ENCODE measurements at places on chromosomes 2 and 18.

DNA sequence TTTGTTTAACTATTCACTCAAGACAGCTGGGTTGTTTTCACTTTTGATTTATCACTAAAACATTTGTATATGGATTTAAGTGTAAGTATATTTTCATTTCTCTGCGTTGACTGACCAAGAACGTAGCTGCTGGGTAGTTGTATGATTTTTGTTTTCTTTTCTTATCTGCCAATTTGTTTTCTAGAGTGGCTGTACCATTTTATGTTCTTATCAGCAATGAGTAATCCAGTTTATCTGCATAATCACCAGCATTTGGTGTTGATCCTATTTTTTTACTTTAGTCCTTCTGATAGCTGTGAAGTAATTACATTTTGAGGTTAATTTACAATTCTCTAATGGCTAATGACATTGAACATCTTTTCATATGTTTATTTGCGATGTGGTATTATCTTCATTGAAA is 1178.4 kb upstream of the TMEFF2 start:
- DNase-seq: no peak

DNA sequence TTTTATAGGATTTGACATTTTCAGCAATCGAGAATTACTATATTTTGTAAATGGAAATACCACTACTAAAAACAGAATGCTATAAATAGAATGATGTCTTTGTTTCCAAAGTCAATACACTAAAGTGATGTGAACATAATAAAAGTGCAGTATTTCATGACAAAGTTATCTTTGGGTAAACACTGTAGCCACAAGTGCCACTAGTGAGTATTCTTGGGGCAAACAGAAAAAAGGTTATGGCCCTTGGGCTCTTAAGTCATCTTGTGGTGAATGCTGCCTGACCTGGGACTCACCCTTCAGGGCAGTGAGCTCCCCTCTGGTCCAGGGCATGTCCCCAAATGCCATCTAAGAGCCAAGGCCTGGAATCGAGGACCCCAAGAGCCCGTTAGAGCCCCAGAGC is 99.2 kb upstream of the KYNU start:
- DNase-seq: no peak

GRCh38 chr18:45330170-45330594 is 285.1 kb upstream of the SLC14A2 start:
- DNase-seq: no peak

- no peak for DNase-seq
These were observed 153.6 kb upstream of the CBLN2 start for GRCh38 chr18:72697706-72698105.

GRCh38 chr2:101200676-101201075 is 49.5 kb upstream of the TBC1D8 start:
- no peak for DNase-seq

DNA sequence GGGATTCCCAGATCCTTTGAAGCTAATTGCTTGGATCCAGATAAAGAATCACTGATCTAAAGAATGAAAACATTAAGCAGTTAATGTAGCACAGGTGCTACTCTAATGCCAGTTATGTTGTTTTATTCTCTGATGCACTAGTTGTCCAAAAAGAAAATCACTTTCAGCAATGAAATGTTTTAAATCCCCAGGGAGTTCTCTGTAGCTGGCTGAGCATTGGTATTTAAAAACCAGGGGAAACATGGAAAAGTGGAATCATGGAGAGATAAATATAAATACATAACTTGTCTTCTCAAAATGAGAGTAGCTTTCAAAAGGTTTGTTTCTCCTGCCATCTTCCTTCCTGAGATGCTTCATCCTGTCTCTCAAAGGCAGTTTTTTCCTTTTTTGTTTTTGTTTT is 37.7 kb downstream of the CD302 start:
- DNase-seq: no peak

DNA sequence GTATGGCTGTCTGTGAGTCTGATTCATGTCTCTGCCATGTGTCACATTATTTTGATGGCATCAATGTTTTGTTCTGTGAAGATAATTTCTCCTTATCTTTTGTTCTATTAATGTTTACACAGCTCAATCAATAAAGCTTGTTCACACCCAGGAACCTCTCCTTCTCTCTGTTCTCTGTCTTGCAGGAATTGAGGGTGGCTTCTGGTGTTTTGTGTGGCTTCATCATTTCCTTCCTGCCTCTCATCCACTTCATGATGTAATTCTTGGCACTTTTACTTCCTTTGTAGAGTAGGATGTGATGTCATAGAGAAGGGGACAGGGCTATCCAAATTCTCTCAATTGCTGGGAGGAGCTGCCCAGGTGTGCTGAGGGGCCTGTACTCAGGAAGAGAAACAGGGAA is 27.2 kb downstream of the ASXL3 start:
- no peak for DNase-seq

DNA sequence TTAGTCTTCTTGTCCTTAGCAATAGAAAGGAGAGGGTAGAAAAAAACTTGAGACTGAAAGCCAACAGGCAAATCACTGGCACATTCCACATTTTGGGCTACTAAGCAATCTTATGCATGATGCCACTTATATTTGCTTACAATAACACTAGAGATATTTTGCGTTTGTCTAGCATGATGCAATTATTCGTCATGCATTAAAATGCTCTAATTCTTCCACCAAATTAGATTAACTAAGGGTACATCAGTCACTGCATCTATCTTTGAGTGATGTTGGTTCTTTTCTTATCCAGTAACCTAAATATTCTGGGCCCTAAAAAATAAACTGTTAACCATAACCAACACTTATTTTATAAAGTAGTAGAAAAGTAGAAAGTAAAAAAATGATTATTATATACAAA is 1311.7 kb upstream of the CDH2 start:
- no peak for DNase-seq

GRCh38 chr2:62787386-62787785 is 81.9 kb downstream of the EHBP1 start:
- no peak for DNase-seq

- DNase-seq: no peak
These were observed 66.7 kb downstream of the DNMT3A start for GRCh38 chr2:25274868-25275574.
